ENCODE measurements at places on chromosomes 13 and 19.

GRCh38 chr13:80400164-80400864 lies 59.4 kb upstream of the SPRY2 start:
- no peak for DNase-seq

DNA sequence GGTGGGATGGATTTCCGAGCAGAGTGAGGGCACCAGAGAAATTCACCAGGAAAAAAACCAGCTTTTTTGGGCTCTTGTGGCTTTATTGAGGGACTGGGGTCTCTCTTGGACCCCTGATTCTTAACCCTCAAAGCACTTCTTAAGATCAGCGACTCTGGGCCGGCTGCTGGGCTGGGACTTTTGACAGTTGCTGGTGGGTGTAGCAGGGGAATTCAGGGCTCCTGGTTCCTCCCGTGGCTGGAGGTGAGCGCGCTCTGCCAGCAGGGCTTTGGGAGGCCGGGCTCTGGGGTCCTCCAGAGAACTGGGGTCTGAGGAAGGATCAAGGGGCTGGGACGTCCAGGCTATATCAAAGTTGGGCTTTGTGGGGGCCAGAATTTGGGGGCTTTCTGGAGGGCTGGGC lies 3.3 kb downstream of the CRB3 start:
- no peak for DNase-seq

GRCh38 chr13:74136084-74136658 lies 2.0 kb upstream of the KLF12 start:
- DNase-seq = peak; percentile 61

- no peak for DNase-seq
Observed at GRCh38 chr19:13091400-13092157, 11.1 kb downstream of the LYL1 start.

GRCh38 chr19:37980419-37981170 lies 73.6 kb downstream of the SIPA1L3 start:
- DNase-seq = no peak

DNA sequence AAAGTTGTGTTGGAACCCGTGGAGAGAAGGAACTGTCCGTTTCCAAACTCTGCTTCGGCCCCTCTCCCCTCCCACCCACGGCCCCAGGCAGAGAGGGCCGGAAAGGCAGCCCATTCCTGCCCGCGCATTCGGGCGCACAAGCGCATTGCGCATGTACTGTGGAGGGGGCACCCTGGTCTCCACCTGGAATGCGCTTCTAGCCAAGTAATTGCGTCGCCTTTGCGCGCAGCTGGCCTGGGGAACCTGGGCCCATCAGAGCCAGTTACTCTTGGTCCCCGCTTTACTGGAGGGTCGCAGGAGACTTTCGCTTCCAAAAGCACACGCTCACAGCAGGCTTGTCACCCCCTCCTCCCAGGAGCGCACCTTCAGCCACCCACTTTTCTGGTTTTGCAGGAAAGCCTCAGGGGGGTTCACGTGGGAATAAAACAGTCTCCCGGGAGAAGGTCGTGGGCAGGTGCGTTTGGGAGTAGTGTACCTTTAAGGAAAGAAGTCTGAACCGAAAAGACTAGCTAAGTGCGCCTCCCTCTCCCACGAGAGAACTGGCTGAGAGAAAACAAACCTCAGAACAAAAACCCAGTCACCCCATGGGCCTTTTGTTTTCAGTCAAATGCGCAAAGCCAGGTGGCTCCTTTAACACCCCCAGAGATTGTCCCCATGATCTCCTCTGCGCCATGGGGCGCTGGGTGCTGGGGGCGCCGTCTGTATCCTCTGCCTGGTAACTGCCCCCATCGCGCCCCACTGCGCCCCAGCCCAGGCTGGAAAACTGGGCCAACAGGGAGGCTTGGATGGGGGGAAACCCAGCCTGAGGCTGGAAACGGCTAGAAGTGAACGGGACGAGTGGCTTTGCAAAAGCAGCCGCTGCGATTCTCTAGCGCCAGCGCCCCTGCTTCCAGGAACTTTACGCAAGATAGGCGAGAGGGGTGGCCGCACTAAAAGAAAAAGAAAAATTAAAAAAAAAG lies 28.5 kb downstream of the GSX1 start:
- no peak for DNase-seq

- no peak for DNase-seq
Observed at GRCh38 chr19:5253406-5254110, 87.1 kb downstream of the PTPRS start.

GRCh38 chr19:13023656-13024055 lies 28.4 kb downstream of the NFIX start:
- no peak for DNase-seq

Data from CD4-positive, alpha-beta T cell treated with Interleukin-15 for 4 hours (primary cell).